OCI-M1 (cell line): ENCODE measurements at places on chromosomes 12 and 14.

DNA sequence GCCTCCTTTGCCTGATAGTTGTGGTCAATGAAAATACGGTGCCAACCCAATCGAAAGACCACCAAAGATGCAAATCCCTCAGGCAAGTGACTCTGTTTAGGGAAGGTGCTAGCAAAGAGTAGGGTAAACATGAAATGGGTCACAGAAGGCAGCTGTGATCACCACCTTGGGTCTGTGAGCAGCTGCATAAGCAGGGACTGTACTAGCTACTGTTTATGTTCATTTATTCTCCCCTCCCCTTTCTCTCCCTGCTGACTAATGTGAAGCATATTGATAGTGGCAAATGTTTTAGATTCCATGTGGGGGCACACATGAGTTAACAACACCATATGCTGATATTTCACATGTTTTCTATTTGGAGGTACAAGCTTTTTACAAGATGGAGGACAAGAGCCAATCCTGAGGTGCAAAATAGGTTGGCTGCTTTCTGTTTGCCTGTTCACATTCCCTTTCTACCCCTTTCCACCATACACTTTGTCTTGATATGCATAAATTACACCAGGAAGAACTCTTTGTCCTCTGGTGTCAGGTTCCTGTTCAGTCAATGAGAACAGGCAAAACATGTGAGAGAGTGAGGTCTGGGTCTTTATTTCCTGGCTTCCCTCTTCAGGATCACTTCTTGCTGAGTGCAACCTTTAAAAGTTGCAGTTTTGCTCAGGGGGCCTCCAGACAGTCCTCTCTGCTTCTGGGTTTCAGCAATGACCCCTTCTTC, 71.1 kb downstream of the AVPR1A start:
- no peak for DNase-seq

DNA sequence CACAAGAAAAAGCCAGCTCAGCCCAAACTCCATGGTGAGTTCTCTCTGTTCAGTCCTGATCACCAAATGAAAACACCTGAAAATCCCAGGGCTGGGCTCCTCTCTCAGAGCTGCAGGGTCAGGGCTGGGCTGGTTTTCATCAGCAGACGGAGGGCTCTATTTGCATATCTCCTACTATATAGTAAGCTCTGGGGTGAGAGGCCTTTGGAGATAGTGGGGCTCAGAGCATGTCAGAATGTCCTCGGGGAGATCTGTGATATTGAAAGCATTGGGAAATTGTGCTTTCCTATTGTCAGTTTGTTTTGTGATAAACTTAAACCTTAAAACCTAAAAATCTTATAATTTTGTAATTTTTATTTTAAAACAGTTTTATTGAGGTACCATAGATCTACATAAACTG, 742.6 kb downstream of the TMEM121 start:
- DNase-seq = no peak

DNA sequence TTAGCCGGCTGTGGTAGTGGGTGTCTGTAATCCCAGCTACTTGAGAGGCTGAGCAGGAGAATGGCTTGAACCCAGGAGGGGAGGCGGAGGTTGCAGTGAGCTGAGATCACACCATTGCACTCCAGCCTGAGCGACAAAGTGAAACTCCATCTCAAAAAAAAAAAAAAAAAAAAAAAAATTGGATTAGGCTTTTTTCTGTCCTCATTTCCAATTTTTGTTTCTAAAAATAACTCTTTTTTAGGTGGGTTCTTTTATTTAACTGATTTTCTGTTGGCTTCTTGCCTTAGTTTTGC, 863.7 kb downstream of the LRFN5 start:
- no peak for DNase-seq

DNA sequence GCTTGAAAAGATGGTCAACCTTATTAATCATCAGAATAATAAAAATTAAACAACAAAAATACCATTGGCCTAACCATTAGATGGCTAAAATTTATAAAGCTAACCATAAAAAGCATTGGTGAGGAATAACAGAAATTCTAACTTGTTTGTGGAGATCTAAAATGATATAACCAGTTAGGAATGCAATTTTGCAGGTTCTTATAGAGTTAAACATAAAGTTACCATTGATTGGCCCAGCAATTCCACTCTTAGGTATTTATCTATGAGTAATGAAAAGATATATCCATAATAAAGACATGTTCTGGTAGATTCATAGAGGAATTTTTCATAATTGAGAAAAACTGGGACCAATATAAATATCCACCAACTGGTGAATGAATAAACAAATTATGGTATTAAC, 1098.6 kb downstream of the FSCB start:
- DNase-seq = no peak

- no peak for DNase-seq
Measured at GRCh38 chr12:125853670-125854069, 788.4 kb downstream of the AACS start.

GRCh38 chr14:29097476-29097875, 330.9 kb downstream of the FOXG1 start:
- no peak for DNase-seq

DNA sequence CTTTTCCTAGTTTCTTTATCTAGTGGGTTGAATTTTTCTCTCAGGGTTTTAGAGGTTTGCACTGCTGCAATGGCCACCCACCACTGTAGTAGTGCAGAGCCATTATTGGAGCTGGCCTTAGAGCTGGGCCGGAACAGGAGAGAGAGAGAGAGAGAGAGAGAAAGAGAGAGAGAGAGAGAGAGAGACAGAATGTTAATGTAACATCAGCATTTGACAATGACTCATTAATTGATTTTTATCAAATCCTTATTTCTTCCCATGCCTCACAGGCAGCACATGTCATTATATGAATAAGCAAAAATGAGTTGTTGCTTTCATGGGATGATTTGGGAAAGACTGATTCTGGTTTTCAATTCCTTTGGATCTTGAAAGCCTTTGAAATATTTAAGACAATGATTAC, 76.3 kb upstream of the PPP4R3A start:
- no peak for DNase-seq

DNA sequence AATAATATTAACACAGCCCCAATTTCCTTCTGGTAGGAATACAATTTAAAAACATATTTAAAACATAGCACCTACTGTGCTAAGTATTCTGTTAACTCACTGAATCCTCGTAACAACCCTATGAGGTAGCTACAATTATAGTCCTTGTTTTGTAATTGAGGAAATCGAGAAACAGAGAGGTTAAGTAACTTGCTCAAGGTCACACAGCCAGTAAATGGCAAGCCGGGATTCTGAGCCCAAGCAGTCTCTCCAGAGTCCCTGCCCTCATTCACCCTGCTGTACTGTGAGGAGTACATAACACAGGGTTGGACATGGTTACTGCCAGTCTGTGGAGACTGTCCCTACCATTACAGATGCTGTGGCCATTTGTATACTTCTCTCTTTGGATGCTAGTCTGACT, 44.3 kb downstream of the SUDS3 start:
- DNase-seq = no peak

- DNase-seq = no peak
Measured at GRCh38 chr14:105927096-105928060, 401.0 kb downstream of the TMEM121 start.

- no peak for DNase-seq
Measured at GRCh38 chr12:32139064-32139421, 32.4 kb downstream of the BICD1 start.

GRCh38 chr14:26839481-26839880, 241.6 kb upstream of the NOVA1 start:
- DNase-seq = no peak

- DNase-seq = no peak
Measured at GRCh38 chr14:100325231-100325632, 2.1 kb downstream of the SLC25A47 start.

GRCh38 chr14:85426068-85426935, 103.6 kb upstream of the FLRT2 start:
- DNase-seq = no peak

DNA sequence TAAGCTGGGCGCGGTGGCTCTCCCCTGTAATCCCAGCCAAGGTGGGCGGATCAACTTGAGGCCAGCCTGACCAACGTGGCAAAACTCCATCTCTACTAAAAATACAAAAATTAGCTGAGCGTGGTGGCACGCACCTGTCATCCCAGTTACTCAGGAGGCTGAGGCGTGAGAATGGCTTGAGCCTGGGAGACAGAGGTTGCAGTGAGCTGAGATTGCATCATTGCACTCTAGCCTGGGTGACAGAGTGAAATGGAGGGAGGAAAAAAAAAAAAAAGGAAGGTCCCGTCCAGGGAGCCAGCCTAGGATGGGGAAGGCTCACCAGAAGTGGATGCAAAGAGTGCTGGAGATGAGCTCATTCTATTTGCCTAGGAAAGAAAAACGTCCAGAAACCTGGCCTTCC, 1.9 kb upstream of the CD27 start:
- DNase-seq = no peak

DNA sequence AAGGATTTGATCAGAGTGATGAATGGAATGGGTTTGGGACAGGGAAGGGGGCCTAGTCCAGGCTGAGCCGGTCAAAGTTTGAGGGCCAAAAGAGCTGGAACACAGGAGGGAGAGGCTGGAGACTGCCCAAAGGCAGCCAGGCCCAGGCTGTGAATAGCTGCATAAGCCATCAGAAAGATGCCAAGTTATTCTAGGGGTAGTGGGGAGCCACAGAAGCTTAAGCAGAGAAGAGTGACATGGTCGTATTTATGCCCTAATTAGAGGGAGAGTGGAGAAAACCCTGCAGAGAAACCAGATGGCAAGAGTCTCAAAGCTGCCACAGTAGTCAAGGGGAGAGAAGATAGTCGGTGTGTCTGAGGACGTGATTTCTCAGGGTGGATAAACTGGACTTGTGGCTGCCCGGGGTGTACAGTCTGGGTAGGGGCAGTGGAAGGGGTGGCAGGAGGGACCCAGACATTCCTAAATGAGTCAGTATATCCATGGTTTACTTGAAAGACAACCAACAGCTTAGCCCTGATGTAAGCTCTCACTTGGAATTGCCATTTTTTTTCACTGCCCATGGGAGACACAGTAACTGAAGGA, 99.2 kb downstream of the PRICKLE1 start:
- no peak for DNase-seq
